NCI-H510A treated with DMSO at 0.1 percent for 48 hours (cell line): ENCODE measurements at places on chromosomes 6 and 20.

DNA sequence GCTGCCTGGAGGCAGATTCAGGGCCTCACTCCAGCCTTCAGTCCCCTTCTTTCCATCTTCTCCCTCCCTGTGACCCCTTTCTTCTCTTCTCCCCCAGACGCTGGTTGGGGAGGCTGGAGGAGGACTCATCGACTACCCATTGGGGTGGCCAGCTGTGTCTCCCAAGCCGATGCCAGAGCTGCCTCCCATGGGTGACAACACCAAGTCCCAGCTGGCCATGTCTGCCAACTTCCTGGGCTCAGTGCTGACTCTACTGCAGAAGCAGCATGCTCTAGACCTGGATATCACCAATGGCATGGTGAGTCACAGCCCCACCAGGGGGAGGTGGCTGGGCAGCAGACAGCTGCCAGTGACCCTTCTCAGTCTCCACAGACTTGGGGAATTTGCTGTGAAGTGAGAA lies 12.9 kb downstream of the BPIFB4 start:
- no peak for DNase-seq

DNA sequence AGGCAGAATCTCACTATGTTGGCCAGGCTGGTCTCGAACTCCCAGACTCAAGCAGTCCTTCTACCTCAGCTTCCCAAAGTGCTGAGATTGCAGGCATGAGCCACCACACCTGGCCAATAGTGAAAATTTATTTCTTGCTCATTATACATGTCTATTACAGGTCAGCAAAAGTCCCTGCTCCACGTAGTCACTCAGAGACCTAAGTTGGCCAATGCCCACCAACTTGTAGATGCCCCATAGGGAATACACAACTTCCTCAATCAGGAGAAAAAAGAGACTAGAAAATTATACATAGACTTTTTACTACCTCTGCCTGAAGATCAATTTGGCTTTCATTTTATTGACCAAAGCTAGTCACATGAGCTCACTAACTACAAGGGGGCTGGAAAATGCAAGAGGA lies 22.0 kb upstream of the CGA start:
- no peak for DNase-seq

GRCh38 chr20:54497931-54498718 lies 22.7 kb downstream of the DOK5 start:
- no peak for DNase-seq

DNA sequence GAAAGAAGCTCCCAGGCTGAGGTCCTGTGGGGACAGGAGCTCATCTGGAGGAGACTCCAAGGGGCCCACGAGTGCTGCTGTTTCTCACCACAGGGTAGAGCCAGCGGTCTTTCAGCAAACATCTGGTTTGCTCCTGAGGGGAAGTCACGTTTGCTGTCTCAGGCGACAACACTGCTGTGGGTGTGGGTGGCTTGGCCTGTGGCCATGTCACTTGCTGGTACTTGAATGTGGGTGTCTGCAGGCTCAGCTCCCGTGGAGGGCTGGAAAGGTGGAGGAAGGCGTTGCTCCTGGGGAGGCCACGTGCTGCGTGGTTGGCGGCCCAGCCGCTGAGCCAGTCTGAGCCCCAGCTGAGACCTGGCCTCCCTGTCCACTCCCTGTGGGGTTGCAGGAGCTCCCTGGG lies 52.8 kb upstream of the MPC1 start:
- DNase-seq: no peak

GRCh38 chr6:143301188-143301587 lies 149.3 kb downstream of the ADAT2 start:
- DNase-seq: no peak

DNA sequence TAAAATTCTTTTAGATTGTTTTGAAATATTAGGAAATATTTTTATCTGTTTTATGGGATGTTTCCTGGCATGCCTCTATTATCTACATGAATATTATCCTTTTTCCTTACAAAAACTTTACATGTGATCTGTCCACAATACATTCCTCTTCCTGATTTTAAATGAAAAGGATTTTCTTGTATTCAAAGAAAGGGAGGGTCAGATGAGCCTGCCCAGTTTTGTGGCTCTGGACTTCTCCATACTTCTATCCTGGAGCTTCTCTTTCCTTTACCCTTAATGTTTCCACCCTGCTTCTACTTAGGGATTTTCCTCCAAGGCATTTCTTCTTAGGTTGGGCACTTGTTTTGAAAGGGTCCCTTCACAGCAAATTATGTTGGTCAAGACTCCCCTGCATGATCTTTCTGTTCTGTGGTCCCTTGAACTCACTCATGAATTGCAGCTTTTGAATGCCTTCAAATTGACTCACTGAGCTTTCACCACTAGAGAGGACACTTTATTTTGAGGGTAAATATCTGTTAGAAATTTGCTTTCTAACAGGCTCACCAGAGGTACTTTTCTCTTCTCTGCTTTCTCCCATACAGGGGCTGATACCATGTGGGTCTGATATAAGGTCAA lies 104.9 kb downstream of the CENPW start:
- DNase-seq: no peak
